ENCODE measurements at places on chromosomes 5 and 9.

- no peak for DNase-seq
Measured at GRCh38 chr5:65802080-65802479, 80.1 kb downstream of the NLN start.

DNA sequence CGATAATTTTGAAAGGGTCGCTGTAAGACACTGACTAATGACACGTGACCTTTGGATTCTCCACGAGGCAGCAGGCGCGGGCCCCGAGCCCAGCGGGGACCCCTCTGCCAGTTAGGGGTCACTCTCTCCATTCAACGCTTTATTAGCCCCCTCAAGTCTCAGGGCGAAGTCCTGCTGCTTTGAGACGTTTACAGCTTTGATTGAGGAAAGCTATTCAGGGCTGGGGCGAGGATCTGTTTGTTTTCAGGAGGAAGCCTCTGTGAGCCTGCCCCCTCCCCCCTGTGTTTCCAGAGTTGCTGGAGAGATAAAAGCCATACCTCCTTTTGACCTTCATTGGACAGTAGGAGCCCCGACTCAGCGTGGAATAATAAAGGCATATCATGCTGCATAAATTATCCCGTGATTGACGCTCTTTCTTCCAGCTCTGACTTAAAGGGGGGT is 31.4 kb upstream of the MSX2 start:
- no peak for DNase-seq

- DNase-seq, result no peak
Measured at GRCh38 chr9:135391759-135392158, 87.8 kb upstream of the PPP1R26 start.

GRCh38 chr9:17578911-17579793 is at the start of gene SH3GL2:
Gene SH3GL2 (plus strand): TSS chr9:17579066.
- peak; percentile 54 for DNase-seq

GRCh38 chr5:143014017-143014651 is 244.0 kb downstream of the ARHGAP26 start:
- DNase-seq, result no peak

DNA sequence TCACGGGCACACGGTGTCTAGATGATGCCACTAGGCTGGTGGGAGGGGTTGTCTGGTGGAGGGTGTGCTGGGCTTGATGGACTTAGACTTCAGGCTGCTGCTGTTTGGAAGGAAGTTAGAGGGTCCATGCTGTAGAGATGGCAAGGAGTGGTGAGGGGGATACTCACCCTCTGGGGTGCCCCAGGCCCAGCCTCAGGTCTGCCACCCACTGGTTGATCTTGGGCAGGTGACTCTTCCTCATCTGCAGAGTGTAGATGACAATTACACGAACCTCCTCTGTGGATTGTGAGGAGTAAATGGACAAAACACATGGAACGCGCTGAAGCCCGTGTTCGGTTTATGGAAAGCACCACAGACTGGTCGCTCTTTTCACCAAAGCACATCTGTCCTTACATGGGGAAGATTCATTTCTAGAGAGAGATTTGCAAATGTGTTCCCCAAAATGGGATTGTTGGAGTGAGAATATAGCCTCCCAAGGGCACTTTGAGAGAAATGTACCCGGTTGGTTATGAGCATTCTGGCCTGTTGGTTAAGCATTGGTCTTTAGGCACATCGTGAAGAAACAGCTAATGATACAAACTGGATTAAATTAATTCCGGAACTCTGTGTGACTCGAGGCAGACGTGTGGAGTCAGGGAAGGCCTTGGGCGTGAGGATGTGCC is 58.2 kb downstream of the ZNF618 start:
- DNase-seq, result no peak

GRCh38 chr5:169248996-169249395 is 51.9 kb downstream of the SLIT3 start:
- no peak for DNase-seq

- no peak for DNase-seq
Measured at GRCh38 chr5:98482321-98483300, 290.9 kb upstream of the RGMB start.

GRCh38 chr5:58116346-58116745 is 343.5 kb downstream of the PLK2 start:
- DNase-seq, result no peak

GRCh38 chr9:103627731-103628130 is 466.4 kb upstream of the SMC2 start:
- DNase-seq, result no peak

DNA sequence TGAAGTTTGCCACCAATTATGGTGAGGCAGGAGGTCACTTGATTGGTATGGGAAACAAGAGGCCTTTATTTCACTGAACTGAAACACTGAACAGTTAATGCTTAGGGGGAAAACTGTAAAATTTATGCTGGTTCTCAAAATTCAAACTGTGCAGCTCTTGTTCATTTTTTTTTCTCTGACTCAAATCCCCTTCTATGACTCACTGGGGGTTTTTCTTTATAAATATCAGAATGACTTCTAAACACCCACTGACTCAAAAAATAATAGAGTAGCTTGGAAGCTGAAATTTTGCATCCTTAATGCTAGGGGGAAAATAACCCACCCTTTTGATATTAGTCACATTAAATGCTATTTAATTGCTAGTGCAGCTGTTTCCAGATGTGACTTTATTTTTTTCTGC is 24.1 kb upstream of the OTP start:
- no peak for DNase-seq

- no peak for DNase-seq
Measured at GRCh38 chr9:20070336-20070735, 281.5 kb upstream of the SLC24A2 start.

GRCh38 chr9:2289263-2289662 is 274.1 kb downstream of the SMARCA2 start:
- no peak for DNase-seq

GRCh38 chr5:140420665-140421361 is 19.2 kb downstream of the ANKHD1 start:
- DNase-seq, result no peak

- DNase-seq, result no peak
Measured at GRCh38 chr9:125789196-125789595, 42.0 kb downstream of the PBX3 start.

DNA sequence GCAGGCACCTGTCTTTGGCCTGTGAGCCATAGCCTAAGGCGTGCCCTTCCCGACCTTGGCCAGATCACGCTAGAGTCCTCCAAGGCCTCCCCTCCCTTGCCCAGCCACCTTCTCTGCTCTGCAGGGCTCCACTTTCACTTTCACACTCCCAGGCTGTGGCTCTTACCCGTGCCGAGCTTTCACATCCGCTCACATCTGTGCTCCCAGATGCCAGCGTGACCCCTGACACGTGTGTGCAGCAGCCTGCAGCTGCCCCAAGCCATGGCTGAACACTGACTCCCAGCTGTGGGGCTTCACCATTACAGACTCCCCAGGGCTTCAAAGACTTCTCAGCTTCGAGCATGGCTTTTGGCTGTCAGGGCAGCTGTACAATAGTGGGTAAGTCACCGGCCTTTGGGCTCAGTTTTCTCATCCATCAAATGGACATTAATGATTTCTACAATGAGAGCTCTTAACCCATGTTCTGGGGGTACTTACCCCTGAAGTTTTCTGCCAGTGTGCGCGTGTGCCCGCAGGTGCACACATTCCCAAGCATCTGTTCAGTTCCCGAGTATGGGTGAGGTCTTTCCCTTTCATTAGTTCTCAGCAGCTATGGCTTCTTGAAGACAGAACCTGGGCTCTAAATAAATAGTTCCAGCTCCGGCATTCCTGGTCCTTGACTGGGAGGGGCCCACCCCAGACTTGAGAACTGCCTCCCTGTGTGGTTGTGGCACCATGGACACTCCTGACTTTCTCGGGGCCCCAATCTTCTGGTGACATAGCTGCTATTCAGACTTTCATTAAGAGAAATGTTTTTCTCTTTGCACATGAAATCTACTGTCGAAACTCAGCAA is 118.6 kb downstream of the RGS3 start:
- DNase-seq, result no peak

DNA sequence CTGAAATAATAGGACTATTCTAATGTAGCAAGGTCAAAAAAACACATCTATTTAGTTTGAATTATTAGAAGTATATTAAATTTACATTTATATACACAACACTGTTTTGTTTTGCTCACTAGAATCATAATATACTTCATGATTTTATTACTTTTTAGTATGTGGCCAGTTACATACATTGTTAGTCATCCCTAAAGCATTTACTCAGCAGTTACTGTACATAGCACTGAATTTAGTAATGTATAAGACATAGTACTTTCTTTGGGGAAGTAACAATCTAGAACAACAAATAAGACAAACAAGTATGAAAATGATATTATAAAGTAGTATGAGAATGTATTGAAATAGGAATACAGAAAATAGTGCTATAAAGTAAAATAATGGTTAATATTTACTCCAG is 28.2 kb downstream of the ERCC8 start:
- DNase-seq, result no peak

DNA sequence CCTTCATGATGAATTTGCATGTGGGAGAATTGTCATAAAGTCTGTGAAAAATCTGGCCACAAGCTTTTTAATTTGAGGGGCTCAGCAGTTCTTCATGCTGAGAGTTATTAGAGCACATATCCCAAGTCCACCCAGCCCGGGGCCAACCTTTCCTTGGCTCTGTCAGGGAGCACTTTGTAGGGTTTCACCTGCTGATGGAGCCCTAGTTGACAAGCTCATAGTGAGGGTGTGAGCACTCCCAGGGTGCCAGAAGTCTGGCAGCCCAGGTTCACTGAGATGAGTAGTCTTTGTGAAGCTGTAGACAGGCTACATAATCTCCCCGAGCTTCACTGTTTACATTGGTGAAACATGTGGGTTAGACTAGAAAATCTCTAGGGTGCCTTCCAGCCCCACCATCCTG is 97.2 kb upstream of the NREP start:
- no peak for DNase-seq

DNA sequence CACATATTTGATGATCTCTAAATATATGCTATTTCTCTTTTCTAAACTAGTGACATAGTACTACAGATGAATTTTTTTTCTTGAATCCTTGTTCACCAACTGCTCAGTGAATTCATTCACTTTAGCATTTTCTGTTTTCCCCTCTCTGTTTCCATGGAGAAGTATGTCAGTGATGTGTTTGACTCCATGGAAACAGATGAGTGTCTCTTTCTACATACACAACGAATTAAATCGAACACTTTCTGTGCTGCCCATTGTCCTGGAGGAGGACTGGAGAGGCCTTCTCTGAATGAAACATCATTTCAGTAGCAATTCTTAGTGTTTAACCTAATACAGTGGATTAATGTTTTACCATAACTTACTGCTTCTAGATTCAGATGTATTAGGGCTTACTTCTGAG is 9.5 kb downstream of the INVS start:
- no peak for DNase-seq

DNA sequence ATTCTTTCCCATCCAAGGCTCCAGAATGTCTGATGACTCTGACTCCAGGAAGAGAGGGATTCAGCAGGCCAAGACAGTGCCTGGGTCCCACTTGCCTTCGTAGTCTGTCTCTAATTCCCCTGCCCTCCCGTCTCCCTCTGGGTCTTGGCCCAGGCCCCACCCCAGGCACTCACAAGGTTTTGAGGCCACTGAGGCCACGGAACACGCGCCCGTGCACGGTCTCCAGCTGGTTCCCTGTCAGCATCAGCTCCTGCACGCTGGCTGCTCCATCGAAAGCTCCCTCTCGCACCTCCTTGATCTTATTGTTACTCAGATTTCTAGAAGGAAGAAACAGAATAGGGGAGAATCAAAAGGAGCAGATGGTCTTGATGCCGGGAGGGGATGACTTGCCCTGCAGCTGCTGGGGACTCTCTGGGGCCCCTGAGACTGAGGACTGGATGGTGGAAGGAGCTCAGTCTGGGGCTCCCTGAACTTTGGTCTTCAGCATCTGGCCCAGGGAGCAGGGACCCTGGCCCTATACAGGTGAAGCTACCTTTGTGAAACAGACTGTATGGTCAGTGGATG is 174.6 kb upstream of the PANK3 start:
- no peak for DNase-seq

Measured in DMS 273 treated with DMSO at 0.1 percent for 48 hours (cell line).